ENCODE measurements at places on chromosomes 6 and 20.

DNA sequence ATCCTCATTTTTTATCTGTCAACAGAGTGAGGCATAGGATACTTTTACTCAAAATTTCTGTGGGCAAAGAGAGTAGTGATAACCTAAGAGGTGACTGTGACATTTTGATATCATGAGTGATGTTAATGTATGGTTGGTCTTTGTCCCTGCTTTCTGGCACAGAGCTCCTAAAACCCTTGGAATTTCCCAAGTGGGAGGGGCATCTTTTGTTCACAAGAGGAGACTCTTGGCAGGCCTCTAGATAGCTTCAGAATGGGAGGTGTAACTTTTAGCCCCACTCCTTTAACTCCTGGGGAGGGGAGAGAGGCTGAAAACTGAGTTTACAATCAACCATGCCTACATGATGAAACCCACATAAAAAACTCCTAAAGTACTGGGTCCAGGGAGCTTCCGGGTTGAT, 527.8 kb downstream of the RFPL4B start:
- DNase-seq, result no peak

- no peak for DNase-seq
Measured at GRCh38 chr6:41256383-41256782, 28.2 kb downstream of the TREML4 start.

- no peak for DNase-seq
Measured at GRCh38 chr6:52014391-52014790, 73.0 kb downstream of the PKHD1 start.

DNA sequence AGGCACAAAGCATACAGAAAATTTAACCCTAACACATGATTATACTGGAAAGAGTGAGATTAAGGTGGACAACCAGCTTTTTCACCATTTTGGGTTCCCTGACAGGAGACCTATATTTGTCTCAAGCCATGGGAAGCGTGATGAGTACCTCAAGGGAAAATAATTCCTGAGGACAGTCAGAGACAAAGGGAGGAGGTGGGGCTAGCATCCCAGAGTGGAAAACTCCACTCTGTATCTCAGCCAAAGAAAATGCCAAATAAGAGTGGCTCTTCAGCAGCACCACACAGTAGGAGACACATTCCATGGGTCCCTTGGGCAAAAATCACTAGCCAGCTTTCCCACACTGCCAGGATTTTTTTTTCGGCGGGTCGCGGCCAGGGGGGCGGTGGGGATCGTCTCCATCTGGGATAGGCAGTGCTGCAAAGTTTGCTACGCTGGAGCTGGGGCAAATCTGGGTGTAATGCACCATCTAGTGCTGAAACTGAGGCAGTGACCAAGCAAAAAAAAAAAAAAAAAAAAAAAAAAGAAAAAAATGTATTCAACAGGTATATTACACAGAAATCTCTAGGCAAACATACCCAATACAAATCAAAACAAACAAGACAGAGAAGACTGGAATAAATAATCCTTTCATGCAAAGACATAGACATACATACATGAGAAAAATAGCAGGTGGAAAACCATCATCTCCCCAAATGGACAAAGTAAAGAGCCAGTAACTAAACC, 77.3 kb upstream of the SLC35F1 start:
- no peak for DNase-seq

DNA sequence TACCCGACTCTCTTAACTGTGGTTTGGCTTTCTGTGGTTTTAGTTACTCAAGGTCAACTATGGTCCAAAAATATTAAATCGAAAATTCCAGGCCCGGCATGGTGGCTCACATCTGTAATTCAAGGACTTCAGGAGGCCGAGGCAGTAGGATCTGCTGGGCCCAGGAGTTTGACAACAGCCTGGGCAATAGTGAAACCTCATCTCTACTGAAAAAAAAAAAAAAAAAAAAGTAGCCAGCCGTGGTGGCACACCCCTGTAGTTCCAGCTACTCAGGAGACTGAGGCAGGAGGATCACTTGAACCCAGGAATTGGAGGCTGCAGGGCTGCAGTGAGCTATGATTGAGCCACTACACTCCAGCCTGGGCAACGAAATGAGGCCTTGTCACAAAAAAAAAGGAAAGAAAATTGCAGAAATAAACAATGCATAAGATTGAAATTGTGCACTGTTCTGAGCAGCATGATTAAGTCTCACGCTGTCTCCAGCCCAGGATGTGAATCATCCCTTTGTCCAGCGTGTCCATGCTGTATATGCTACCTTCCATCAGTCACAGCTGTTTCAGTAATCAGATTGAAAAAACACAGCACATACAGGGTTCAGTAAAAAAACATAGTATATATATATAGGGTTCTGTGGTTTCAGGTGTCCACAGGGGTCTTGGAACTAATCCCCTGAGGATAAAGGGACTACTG, 40.7 kb downstream of the RGS17 start:
- no peak for DNase-seq

DNA sequence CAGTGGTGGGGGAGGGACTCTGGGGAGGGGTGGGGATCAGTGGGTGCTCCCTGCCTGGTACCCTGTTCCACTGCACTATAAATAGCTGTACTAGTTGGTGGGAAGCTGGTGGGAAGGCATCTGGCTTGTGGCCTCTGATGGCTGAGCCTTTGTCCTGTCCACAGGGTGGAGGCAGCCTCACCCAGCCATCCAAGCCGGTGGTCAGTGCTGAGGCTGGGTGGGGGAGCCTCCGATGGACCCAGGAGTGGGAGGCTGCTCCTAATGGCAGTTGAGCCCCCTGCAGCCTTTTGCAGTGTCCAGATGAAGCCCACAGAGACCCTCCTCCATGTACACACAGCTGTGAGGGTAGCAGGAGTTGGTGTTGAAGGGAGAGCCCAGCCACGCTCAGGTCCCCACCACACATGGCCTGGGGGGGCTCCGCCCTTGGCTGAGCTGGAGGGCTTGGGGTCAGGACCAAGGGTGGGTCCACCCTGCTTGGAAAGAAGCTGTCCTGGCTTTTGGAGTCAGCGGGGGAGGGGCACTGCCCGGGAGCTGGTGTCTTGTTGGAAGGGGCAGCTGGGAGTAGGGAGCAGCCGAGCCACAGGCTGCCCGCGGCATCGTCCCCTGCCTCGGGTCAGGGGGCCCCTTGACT, 2.5 kb downstream of the PPDPF start:
- DNase-seq, result no peak

- no peak for DNase-seq
Measured at GRCh38 chr6:161608771-161609170, 334.9 kb upstream of the AGPAT4 start.

- no peak for DNase-seq
Measured at GRCh38 chr6:139515511-139515910, 141.1 kb upstream of the CITED2 start.

DNA sequence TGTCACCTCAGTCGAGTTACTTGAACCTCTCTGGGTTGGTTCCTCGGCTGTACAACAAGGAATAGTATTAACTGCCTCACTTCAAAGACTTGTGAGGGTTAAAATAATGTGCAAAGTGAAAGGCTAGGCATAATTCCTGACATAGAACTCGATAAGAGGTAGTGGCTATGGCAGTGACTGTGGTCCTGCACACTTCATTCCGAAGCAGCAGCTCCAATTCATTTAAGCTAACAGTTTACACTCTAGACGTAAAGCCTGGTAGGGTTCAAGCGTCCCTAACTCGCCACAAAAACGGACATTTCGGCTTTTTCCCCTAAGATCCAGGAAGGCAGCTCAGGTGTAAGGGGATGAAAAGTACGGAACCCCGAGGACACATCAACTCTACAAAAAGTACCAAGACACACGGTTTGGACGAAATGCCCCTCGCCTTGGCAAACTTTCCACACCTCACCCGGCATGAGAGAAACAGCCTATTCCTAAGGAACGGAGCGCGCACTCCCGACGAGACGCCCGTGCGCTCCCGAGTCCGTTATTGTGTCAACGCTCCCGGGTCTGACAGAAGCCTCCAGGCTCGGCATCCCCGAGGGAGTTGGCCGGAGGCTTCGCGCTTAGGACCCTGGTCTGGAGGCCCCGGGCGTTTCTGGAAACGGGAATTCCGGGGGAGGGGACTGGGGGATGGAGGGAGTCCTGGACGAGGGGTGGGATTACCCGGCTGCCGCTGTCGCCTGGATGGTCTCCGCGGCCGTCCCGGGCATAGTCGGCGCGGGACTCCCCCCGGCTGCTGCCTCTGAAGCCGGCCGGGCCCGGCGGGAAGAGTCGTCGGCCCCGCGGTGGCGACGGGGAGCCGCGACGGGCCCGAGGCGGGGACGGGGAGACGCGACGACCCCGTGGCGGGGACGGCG, 937 bp downstream of the ZNF318 start:
- DNase-seq, result no peak

GRCh38 chr20:2141600-2142575, 40.3 kb downstream of the STK35 start:
- no peak for DNase-seq

DNA sequence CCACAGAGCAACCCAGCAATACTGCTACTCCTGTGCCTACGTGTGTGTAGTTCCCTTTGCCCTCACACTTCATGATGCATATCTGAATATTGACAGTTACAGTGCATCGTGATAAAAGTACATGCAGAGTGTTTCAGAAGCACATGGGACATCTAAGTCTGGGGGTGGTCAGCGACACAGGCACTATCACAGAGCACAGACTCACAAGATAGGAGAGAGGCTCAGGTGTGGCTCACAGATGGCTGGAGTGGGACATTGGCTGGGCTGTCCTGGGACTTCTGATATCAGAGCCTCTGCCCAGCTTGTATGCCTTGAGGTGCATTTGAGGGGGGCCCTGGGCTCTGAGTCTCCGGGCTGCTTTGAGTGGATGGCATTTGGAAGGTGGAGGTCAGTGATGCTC, 227.0 kb upstream of the RNF24 start:
- DNase-seq, result no peak

- no peak for DNase-seq
Measured at GRCh38 chr6:151917531-151918329, 110.2 kb downstream of the ESR1 start.

DNA sequence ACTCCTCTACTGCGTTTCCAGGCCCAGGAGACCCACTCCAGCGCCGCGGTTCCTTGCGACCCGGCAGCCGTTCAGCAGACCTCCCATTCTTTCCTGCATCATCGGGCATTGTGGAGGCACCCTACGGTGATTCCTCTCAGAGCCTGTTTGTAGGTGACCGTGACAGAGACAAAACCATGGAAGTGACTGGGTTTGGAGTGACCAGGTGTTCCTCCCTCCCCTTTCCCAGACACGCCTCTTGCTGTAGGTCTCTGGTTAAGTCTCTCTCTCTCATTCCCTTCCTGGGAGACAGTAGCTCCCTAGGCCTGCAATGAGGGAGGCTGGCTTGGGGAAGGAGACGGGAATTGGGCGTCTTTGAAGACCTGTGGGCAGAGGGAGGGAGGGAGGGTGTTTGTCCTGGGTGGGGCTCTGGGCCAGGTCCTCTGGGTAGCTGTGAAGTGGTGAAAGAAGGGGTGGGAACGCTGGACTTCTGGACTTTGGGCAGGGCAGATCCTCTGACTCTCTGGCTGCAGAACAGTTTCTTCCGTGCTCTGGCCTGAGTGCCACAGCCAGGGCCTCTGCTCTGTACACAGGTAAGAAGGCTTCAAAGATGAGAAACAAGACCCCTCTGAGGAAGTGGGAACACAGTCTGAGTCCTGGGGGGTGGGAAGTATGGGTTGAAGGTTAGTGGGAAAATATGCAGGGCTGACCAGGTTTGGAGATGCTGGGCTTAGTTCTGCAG, 763 bp downstream of the KLC4 start:
- no peak for DNase-seq

DNA sequence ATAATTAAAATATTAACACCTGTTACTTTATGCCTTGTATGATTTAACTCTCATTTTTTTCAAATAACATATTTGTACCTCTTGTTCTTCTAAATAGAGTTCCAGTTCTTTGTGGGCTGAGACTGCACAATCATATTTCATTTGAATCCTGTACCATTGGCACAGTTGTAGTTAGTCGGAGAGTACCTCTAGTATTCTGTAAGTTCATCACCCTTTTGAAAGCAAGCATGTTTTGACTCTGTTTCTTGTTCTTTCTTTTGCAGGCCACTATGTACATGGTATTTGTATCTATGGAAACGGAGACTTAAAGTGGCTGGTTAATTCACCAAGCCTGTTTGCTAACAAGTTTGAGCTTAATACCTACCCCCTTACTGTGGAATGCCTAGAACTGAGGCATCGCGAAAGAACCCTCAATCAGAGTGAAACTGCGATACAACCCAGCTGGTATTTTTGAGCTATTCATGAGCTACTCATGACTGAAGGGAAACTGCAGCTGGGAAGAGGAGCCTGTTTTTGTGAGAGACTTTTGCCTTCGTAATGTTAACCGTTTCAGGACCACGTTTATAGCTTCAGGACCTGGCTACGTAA, 68.2 kb downstream of the C6orf52 start:
- DNase-seq, result no peak

- no peak for DNase-seq
Measured at GRCh38 chr6:7132398-7133035, 24.8 kb downstream of the RREB1 start.

- no peak for DNase-seq
Measured at GRCh38 chr20:36277546-36277945, 28.6 kb upstream of the DLGAP4 start.

- no peak for DNase-seq
Measured at GRCh38 chr20:33781133-33781532, 30.0 kb upstream of the CHMP4B start.

- DNase-seq, result no peak
Measured at GRCh38 chr6:124872361-124873065, 89.7 kb upstream of the RNF217 start.

DNA sequence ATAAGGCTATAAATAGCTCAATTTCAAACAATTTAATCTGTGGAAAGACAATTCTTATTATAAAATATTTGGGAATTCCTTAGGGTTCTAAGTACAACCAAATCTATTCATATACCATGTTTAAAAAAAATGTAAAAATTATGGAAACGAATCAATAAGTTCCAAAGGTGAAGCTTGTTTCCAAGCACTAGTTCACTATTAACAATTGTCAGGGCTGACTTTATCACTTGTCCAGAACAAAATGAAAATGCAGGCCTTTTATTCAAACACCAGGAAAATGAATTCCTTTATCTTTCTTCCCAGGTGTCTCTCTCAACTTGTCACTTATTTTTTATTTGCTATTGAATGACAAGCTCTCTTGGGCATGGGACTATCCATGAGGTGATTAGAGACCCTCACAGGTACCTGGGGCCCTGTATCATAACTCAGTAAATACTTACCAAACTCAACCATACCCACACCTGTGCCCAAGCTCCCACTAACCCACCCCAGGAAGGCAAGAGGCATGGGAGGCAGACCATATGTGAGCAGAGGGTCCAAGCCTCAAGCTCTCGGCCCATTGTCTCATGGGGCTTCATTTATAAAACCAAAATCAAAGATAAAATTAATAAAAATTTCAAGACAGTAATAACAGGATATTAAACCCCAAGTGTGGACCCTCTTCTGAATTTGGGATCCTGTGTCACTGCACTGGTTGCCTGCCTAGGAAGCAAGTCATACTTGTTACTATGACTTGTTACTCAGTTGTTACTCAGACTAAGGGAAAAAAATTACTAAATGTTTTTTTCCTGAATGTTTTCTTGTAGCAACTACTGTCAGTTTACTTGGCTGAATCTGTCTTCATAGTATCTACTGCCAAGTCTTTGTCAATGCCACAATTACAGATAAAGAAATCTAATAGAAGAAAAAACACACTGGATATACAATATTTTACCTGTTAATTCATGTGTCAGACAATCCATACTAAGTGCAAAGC, 54.7 kb downstream of the PTPRK start:
- no peak for DNase-seq

GRCh38 chr20:62900692-62901584, 25.4 kb downstream of the DIDO1 start:
- DNase-seq, result no peak
